ENCODE measurements at places on chromosomes 16 and 17.
A peak's percentile ranks its signal among the peaks of the same experiment; 100 is the strongest.

- no peak for DNase-seq
Observed at GRCh38 chr16:89860747-89861304, 12.6 kb upstream of the TCF25 start.

- DNase-seq: no peak
Observed at GRCh38 chr16:69145658-69146057, 13.2 kb downstream of the UTP4 start.

DNA sequence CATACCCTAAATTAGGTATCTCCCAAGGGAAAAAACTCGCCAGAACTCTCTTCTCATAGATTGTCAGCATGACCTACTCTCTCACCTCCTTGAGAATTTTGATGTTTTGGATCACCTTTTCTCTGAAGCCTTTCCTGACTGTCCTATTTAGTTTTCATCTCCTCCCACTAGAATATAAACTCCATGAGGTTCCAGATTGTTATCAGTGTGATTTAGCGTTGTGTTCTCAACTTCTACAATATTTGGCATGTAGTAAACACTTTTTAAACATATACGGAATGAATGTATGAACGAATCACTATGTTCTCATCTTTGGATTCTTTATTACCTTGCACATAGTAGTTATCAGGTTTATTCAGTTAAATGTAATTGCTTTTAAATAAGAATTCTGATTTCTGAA is 88.7 kb downstream of the VMP1 start:
- DNase-seq: no peak

GRCh38 chr16:66382966-66383299 is 16.4 kb downstream of the CDH5 start:
- DNase-seq: no peak

DNA sequence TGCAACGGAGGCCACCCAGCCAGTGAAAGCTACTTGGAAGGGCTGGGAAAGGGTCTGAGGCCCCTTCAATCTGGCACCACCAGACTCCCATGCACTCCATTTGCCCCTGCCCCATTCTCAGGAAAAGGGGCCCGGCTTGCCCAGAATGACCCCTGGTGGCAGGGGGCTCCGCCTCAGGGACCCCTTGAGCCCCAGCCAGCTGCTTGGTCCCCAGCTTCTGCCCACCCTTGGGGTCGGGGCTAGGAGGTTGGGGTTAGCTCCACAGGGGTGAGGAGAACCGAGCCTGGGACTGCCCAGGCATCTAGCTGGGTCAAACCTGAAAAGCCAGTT is 1.3 kb downstream of the RHBDF1 start:
- DNase-seq: no peak

DNA sequence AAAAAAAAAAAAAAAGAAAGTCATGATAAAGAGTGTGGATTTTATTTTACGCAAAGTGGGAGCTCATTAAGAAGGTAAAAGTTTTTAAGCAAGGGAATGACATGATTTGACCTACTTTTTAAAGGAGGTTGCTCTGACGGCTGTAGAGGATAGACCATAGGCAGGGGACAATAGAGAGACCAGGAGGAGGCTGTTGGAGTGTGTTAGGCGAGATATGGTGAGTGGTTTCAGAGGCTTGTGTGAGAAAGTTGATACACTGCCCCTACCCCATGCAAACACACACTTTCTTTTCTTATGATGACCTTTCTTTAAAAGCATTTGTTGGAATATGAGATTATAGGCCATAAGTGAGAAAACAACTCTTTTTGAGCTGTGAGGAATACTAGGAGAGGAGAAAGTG is 82.0 kb downstream of the FTO start:
- DNase-seq: no peak

DNA sequence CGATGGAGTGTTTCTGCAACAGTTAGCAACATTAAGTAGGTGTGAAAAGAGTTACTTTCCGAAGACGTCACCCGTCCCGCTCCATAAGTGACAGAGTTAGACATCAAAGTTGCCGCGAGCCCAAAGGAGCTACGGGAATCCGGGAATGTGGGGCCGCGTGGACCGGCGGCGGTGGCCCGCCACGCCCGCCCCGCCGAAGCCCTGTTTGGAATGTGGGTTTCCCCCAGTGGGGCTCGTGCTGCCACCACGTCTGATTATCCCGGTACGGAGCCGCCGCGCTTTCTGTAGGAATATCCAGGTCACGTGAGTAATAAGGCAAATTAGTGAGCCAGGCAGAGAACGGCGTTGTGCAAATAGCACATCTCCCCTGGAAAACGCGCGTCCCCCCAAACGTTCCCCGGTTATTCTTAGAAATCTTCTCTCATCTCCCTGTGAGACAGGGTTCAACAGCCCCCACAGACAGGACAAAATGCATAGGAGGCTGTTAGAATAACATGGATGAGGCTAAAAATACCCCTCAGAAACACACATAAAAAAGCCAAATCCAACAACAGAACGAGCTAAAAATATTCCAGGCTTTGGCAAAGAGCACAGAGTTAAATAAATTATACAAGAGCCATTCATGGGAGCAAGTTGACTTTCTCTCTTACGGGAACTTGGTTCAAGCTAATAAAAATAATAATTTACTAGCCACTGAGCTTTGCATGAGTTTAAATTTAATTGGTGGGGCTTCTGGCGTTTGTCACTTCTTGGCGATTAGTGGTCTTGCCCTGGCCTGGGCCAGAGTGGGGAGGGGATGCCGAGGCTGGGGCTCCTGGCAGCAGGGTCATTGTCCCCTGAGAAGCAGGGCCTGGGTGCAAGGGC is 8.6 kb downstream of the BAHCC1 start:
- DNase-seq: peak; percentile 76

DNA sequence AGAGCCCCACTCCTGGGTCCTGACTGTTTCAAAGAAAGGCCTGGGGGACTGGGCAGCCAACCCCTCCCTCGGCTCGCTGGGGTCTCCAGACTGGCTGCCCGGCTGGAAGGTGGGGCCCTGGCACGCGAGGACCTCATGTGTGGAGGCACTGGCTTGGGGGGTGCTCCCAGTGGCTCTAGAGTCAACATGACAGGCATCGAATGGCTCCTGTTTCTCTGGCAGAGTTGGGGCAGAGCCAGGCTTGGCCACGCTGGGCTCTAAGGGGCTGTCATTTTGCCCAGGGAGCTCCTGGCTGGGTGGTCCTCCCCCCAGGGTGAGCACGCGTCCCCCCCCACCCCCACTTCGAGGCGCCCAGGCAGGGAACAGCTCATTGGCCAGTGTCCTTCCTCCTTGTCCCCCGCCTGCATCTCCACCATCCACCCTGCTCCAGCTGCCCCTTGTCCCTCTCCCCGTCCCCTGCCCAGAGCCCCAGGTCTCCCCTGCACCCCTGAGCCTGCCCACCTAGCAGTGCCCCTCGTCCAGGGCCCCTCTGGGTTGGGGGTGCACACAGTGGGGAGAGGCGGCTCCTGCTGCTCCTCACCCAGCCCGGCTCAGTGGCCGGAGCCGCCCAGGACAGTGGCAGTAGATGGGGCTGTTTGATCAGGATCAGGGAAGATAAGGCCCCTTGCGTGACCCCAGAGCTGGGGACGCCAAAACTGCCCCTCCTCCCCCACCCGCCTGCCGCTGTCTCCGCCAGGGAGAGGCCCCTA is 2.7 kb downstream of the GCGR start:
- DNase-seq: no peak

GRCh38 chr16:49499414-49499785 is 125.8 kb downstream of the C16orf78 start:
- no peak for DNase-seq
